SK-N-SH (cell line): ENCODE measurements at places on chromosomes 5 and 9.

GRCh38 chr5:151026679-151027078, 6.3 kb downstream of the GPX3 start:
- peaks cover 12% of the 10 kb centered on the region for H3K36me3 ChIP-seq
- DNase-seq: no peak
- H3K4me3 ChIP-seq: no peak overlapping the region
- no peaks in the 10 kb centered on the region for H3K4me1 ChIP-seq

DNA sequence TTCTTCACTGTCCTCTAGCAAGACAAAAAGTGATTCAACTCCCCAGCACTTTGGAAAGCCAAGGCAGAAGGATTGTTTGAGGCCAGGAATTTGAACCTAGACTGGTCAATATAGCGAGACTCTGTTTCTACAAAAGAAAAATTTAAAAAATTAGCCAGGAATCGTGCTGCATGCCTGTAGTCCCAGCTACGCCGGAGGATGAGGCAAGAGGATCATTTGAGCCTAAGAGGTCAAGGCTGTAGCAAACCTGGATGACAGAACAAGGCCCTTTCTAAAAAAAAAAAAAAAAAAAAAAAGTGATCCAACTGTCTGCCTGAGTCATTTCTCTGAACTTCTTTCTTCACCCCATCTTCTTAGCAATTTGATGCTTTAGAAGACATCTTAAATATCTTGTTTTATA, 12.4 kb downstream of the ITGA2 start:
- H3K4me3 ChIP-seq: no peak overlapping the region
- no peaks in the 10 kb centered on the region for H3K27me3 ChIP-seq
- no peak for DNase-seq
- H3K36me3 ChIP-seq: peaks cover 4% of the 10 kb centered on the region; the same call in 1 of the 2 replicates
- H3K4me1 ChIP-seq: peaks cover 59% of the 10 kb centered on the region

DNA sequence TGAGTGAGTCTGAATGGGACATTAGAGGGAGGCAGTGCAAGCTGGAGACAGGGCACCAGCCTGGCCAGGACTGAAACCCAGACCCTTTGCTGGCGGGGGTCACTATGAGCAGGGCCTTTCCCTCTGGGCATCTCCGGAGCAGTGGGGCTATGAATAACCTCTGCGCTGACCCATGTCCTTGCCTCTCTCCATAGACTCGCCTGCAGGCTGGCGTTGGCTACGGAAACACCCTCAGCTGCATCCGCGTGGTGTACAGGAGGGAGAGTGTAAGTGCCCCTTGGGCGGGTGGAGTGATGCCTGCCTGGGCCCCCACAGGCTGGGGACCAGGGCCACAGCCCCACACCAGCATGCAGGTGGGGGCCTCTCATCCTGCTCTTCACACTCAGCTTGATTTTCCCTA, 15.8 kb downstream of the SLC25A48 start:
- H3K4me1 ChIP-seq: no peaks in the 10 kb centered on the region

- no peak for DNase-seq
- H3K27me3 ChIP-seq: no peaks in the 10 kb centered on the region
- no peak overlapping the region for H3K27ac ChIP-seq
- H3K4me1 ChIP-seq: no peaks in the 10 kb centered on the region
- no peak overlapping the region for H3K4me3 ChIP-seq
These were observed 36.0 kb downstream of the CAMK2A start for GRCh38 chr5:150253416-150254208.

DNA sequence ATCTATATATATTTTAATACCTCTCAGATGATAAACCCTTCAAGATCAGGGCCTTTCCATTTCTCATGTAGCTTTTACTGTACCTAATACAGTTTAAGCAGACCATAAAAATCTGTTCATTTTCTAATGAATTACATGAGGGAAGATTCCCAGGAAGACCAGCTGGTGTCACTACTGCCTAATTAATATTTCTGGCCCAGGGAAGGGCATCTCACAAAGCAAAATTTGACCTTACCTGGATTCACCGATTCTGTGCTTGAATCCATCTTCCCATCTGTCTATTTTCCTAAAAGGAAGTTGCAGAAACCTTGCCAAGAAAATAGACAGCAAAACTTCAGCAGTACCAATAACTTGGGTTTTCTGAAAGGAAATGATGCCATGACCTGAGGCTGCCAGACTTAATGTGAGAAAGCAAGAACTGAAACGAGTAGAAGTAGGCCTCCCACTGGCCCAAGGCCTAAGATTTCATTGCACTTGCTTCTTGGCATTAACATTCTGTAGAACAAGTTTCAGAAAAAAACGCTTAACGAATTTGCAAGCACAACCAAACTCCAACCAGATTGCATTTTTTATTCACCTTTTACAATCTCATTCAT, 83.0 kb upstream of the GLIS3 start:
- peak; percentile 38 for DNase-seq
- H3K27me3 ChIP-seq: no peaks in the 10 kb centered on the region
- H3K27ac ChIP-seq: no peak overlapping the region
